ENCODE measurements at places on chromosomes 3 and 15. TPM values are rescaled to one million over a fixed set of nuclear protein-coding genes. Genes with fewer than 3 reads are reported as not detected.

Gene TIGIT
- 0.25 TPM for polyA plus RNA-seq

Gene GOLGA8T
- 0.87 TPM for polyA plus RNA-seq

Gene SI
- 199 TPM for polyA plus RNA-seq

Gene PSMD2
- polyA plus RNA-seq, result 121 TPM

Gene SLC9C1
- polyA plus RNA-seq, result not detected

Gene ARF4
- polyA plus RNA-seq, result 157 TPM

Gene MYZAP
- polyA plus RNA-seq, result 25.2 TPM

Gene PIAS1
- 48.0 TPM for polyA plus RNA-seq

Gene TM6SF1
- polyA plus RNA-seq, result 0.45 TPM

Gene TNNC1
- 110 TPM for polyA plus RNA-seq

Gene FBN1
- 20.3 TPM for polyA plus RNA-seq

Gene ERICH6
- polyA plus RNA-seq, result not detected

Gene TMOD2
- 3.2 TPM for polyA plus RNA-seq

Gene FBXL22
- not detected for polyA plus RNA-seq

Gene EIF4G1
- polyA plus RNA-seq, result 120 TPM

Gene C3orf62
- polyA plus RNA-seq, result 4.5 TPM

Gene MCF2L2
- 1.3 TPM for polyA plus RNA-seq

Gene PSTPIP1
- 1.8 TPM for polyA plus RNA-seq

Gene TMEM207
- polyA plus RNA-seq, result 1.6 TPM

Gene GRM2
- polyA plus RNA-seq, result 0.07 TPM

Gene ZNF445
- 1.1 TPM for polyA plus RNA-seq

Gene CRABP1
- 10.4 TPM for polyA plus RNA-seq

Gene CDHR4
- not detected for polyA plus RNA-seq

Gene ALDH1L1
- 4.5 TPM for polyA plus RNA-seq

Gene GNAT1
- polyA plus RNA-seq, result not detected

Gene C3orf80
- polyA plus RNA-seq, result 0.92 TPM

Gene ZNF717
- polyA plus RNA-seq, result 6.5 TPM

Gene TXNRD3
- 7.4 TPM for polyA plus RNA-seq

Gene TMEM45A
- 7.5 TPM for polyA plus RNA-seq

Gene ACSBG1
- 0.54 TPM for polyA plus RNA-seq

Measured in small intestine (tissue), 16 donors.